ENCODE measurements at places on chromosomes 2 and 18.

- no peak for DNase-seq
These were observed 1454.0 kb upstream of the PIK3C3 start for GRCh38 chr18:40501026-40501425.

- no peak for DNase-seq
These were observed 455.1 kb upstream of the HS6ST1 start for GRCh38 chr2:128773641-128774319.

GRCh38 chr2:238731961-238732360, 115.9 kb upstream of the TWIST2 start:
- no peak for DNase-seq

DNA sequence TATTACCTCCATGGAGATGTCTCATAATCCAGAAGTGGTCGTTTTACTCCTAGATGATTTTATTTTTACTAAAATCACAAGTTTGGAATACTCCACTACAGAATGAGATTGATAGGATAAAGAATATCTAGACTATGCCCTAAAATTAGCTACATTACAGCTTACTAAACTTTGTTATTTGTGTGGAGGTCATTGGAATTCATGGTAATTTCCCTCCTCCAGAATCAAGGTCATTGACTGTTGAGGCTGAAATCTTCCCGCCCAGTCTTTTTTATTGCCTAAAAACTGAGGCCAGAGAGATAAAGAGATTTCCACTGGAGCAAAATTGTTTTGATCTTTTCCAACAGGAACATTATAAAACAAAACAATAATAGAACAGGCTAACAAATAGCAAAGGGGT, 35.0 kb downstream of the ITGB6 start:
- DNase-seq, result no peak

GRCh38 chr2:137937246-137937645, 27.0 kb upstream of the HNMT start:
- no peak for DNase-seq

DNA sequence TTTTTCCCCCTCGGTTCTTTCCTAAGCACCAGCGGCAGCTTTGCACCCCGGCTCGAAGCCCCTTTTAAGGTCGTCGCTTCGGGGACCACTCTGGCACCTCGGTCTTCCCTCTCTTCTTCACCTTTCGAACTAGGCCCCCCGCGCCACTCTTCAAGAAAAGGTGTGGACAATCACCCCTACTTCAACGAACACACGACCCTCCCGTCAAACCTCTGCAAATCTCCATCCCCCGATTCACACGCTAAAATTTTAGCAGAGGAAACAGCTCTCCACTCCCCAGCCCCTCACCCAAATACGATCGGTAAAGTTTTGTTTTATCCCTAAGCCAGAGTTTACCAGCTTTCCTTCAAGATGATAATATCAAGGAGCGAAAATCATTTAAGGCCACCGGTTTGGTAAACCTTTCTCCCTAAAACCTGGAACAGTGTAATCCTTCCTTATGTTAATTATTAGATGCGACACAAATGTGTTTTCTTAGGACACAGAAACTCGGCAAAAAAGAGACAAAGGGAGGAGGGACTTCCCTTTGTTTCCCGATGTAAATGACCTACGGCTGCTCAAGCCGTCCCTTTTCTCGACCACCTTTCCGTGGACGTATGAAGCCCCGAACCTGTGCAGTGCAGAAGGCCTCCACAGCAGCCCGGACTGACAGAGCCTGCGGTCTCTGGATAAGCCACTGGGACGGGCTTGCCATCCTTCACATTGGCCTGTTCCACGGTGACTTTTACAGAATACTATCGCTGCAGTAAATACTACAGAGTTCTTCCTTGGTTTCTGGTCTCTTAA, 85.2 kb downstream of the RBMS1 start:
- no peak for DNase-seq
